Stimulated activated CD8-positive, alpha-beta memory T cell treated with anti-CD3 and anti-CD28 coated beads, Interleukin-4, amount 100 ng/mL, for 4 hours (primary cell): ENCODE measurements at places on chromosomes 2 and 18.

- no peak for DNase-seq
Measured at GRCh38 chr2:16425462-16426336, 239.9 kb downstream of the CYRIA start.

DNA sequence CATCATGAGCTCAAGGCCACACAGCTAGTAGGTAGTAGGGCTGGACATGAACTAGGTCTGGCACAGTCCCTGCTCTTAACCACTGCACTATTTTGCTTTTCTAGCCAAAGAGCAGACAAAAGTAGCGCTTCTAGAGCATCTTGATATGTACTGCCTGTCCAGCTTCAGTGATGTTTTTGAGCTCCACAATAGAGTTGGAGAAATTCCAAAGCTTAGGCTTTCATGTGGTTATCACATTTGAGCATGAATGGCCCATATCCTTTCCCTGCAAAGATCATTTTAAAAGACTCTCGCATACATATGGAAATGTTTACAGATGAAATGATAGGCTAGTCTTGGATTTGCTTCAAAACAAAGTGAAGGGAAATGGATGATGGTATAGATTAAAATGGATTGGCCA, 128.7 kb downstream of the MAP3K20 start:
- no peak for DNase-seq

DNA sequence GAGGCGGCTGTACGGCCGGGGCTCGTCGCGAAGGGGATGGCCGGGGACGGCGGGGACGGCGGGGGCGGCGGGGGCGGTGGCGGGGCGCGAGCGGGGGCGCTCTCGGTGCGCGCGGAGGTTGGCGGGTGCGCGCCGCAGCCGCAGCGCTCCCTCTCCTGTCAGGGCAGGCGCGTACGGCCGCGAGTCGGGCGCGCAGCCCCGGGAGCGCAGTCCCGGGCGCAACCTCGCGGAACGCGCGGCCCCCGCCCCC, 296 bp upstream of the GRHL1 start:
- DNase-seq, result no peak

GRCh38 chr2:215422676-215423075, 13.2 kb downstream of the FN1 start:
- no peak for DNase-seq

DNA sequence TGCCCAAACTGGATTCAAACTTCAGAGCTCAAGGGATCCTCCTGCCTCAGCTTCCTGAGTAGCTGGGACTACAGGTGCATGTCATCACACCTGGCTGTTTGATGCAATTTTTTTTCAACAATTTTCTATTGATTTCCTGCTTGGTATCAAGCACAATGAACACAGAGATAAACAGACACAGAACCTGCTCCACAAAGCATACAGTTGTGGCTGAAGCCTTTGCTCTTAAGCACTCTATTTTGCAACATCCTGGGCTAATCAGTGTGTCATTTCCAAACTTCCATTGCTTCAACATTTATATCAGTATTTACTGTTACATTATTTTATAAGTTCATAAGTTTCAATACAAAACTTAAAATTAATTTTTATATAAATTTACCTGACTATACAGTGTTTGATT, 79.4 kb downstream of the NEB start:
- DNase-seq, result no peak

DNA sequence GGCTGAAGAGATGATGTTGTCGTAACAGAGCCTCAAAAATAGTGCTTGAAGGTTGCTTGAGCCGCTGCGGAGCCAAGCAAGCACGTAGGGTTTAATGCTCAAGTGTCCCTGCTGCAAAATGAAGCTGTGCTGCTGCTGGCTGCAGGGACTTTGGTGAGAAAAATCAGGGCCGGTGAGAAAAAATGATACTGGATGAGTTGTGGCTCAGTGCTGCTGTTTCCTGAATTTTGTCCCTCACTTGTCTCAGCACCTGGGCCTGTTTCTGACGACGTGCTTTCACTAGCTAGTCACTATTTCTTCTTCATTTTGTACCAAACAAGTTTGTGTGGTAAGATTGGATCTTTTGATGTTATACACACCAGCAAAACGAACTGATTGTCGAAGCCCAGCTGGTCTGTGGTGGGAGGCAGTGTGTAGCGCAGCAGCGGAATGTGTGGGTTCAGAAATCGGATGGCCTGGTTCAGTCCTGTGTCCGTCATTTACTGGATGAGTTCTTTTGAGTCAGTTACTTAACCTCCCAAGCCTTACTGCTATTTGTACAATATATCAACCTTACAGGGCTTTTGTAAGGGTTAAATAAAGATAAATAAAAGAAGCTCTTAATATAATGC, 172.8 kb upstream of the FOSL2 start:
- no peak for DNase-seq
